ENCODE measurements at places on chromosomes 6 and 20.
A peak's percentile ranks its signal among the peaks of the same experiment; 100 is the strongest.

GRCh38 chr6:34378470-34378869 is 14.0 kb downstream of the NUDT3 start:
- no peak for DNase-seq

GRCh38 chr20:51586005-51586440 is 43.5 kb upstream of the NFATC2 start:
- no peak for DNase-seq

GRCh38 chr20:35085477-35086225 is 7.0 kb downstream of the TRPC4AP start:
- DNase-seq: no peak

- no peak for DNase-seq
Observed at GRCh38 chr20:36481380-36482043, 59.8 kb upstream of the MYL9 start.

- no peak for DNase-seq
Observed at GRCh38 chr6:114897536-114897935, 554.7 kb upstream of the HS3ST5 start.

- DNase-seq: no peak
Observed at GRCh38 chr20:56733967-56734366, 104.9 kb downstream of the TFAP2C start.

GRCh38 chr20:36645998-36646397 is at the start of gene SLA2:
Gene SLA2 (minus strand): TSS chr20:36646196. CDS start chr20:36641335, 4,861 bp downstream.
- DNase-seq: peak; percentile 25
